Activated T-helper 17 cell treated with anti-CD3 and anti-CD28 coated beads, Interleukin-2, amount 50 U/mL, for 72 hours (primary cell): ENCODE measurements at places on chromosomes 12 and 14.
A peak's percentile ranks its signal among the peaks of the same experiment; 100 is the strongest.

GRCh38 chr12:114984634-114985061 is 300.7 kb upstream of the TBX3 start:
- no peak for ATAC-seq

DNA sequence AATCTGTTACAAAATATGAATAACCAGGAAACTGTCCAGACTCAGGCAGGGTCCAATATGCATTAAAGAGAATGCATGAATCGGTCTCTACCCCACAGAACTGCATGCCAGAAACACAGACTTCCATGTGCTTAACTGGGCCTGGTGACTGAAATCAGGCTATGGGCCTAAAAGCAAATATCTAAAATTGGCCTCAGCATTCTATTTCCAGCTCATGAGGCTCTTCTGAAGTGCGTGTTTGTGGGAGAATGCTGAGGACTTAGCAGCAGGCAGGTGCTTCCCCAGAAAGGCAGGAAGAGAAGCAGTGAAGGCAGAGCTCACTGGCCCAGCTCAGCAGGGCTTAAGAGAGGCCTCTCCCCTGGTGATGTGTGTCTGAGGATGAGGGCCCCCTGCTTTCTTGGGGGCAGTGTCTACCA is 48.5 kb downstream of the ADGRD1 start:
- ATAC-seq = no peak

DNA sequence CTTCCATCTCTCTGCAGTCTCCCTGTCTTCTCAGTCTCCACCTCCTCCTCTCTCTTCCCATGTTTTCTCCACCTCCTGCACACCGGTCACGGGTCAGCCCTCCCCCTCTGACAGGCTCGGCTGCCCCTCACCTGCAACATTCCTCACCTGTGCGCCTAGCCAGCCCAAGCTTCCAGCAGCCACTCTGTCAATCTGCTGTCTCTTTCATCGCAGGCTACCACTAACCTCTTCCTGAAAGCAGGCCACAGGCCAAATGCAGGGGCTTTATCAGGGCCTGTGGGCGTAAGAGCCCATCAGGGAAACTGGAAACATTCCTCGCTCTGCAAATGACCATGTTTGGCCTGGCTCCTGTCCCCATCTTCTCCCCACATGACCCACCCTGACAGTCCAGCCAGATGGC is 34.5 kb downstream of the CMKLR1 start:
- ATAC-seq = no peak

GRCh38 chr12:113271853-113272561 is 50.7 kb downstream of the TPCN1 start:
- ATAC-seq = peak; percentile 99

DNA sequence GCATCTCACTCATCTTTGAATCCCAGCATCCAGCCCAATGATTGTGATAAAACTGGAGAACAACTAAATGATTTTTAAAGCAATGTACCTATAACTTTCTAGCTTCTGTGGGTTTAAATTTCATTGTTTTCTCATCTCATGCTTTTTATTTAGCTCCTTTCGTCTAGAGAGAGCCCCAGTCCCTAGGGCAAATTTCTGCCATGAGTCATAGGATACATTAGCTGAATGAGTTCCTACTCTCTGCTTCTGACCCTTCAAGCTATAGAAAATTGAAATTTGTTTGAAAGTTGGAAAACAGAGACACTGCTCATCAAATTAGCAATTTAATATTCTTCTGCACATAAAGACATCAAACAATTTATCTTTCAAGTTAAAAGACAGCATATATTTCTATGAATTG is 113.9 kb downstream of the KIF21A start:
- ATAC-seq = no peak

DNA sequence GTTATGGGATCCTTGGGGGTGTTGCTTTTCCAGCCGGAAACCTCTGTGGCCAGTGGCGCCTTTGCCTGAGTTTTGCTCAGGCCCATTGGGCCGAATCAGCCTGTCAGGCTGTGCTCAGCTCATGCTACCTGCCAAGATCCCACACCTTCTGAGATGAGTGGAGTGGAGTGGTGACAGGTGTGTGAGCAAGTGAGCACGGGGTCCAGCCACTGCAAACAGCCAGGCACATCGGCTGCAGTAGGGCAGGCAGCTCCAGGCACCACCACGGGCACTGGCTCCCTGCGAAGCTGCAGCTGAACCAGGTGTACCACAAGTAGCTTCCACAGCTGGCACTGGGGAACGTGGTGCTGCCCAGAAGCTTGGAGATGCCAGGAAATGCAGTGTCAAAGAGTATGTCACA is 21.1 kb upstream of the WDR89 start:
- no peak for ATAC-seq

- ATAC-seq = no peak
Measured at GRCh38 chr14:51396222-51396815, 156.3 kb downstream of the TMX1 start.

DNA sequence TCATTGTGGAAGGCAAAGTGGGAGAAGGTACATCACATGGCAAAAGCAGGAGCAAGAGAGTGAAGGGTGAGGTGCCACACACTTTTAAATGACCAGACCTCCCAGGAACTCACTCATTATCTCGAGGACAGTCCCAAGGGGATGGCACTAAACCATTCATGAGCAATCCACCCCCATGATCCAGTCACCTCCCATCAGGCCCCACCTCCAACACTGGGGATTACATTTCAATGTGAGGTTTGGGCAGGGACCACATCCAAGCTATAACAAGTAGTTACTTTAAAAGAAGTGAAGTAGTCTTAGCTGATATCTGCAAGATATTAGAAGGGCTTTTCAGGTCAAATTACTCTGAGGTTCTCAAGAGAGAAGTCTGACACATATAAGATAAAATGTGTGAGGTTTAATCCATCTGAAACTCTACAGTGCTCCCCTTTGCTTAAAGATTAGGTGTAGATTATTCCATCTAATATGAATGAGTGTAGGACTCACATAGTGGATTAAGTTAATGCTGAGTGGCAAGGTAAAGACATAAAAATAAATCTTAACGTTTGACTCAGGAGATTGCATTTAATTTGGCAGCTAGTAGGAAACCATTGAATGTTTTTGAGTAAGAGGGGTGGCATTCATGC is 130.8 kb downstream of the TMX1 start:
- no peak for ATAC-seq

GRCh38 chr12:105355752-105356151 is 25.3 kb downstream of the C12orf75 start:
- no peak for ATAC-seq

GRCh38 chr12:16531621-16532020 is 74.3 kb downstream of the LMO3 start:
- ATAC-seq = no peak

GRCh38 chr12:130832561-130833209 is 6.4 kb downstream of the STX2 start:
- ATAC-seq = peak; percentile 63

DNA sequence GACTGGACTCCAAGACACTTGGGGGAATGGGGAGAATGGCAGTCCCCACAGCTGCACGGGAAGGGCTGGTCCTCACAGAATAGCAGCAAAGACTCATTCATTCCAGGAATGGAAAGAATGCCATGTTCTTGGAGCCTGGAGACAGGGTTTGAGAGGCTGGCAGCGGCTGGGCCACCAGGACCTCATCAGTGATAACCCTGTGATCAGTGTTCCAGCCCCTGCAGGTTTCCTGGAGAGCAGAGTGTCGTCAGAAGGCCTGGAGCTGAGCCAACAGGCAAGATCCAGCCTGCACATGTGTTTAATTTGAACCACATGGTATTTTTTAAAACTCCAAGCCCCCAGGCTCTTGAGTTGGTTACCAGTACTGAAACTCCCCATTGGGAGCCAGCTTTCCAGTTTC is 11.3 kb downstream of the BDKRB1 start:
- no peak for ATAC-seq

DNA sequence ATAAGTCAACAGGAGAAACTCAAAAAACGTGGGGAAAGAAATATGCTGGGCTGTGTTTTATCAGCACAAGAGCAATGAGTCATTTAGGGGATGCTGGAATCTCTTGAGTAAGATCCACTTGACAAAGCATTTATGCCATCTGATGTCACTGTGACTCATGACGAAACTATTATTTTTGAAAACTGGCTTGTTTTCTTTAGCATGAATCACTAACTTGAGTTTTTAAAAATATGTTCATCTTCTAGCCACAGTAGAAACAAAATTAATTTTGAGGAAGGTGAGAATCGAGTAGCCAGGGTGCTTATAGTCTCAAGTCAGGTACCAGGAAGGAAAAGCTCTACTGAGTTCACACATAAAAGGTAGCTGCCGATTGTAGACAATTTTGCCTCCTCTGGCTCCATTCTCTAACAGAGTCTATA is 456.2 kb upstream of the MGAT4C start:
- no peak for ATAC-seq

GRCh38 chr12:12011880-12012260 is 58.9 kb upstream of the BCL2L14 start:
- no peak for ATAC-seq

DNA sequence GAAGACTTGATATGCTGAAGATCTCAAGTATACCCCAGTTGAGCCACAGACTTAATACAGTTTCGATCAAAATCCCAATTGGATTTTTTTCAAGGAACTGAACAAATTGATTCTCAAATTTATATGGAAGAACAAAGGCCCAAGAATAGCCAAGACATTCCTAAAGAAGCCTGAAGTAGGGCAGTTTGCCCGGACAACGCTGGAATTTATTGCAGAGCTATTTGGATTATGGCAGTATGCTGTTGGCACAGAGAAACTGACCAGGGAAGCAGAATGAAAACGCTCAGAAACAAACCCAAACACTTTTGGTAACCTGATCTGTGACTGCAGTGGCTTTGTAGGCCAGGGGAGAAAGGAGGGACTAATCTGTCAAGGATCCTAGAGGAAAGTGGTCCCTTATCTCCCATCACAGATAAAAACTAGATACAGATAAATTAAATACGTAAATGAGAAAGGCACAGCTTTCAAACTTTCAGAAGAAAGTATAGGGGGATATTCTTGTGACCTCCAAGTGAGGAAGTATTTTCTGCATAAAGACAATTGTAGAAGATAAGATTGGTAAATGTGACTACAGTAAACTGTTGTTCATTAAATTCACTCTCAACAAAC is 35.9 kb upstream of the GSC start:
- no peak for ATAC-seq

DNA sequence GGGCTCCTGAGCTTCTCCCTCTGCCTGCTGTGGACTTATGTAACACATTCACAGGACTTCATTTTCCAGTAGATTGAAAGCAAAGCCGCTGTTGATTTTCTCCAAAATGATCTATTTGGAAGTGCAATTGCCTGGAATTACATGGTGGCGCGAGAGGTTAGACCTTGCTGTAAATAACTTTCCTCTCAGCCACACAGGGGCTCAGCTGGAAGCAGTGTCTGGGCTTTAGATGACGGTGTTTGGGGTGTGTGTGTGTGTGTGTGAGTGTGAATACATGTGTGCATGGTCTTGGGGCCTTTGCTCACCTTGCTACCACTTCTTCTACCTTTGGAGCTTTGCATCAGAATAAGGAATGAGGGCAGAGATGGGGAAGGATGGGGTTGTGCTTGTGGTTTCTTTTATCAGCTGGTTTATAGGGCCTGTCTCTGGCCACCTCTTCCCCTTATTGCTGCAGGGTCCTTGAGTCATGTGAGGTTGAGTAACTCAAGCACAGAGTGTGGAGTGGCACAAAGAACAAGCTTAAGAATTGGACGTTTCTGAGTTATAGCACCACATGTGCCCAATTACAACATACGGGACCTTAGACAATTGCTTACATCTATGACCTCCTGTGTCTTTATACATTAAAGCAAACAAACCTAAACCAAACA is 280.6 kb downstream of the NRXN3 start:
- ATAC-seq = no peak

DNA sequence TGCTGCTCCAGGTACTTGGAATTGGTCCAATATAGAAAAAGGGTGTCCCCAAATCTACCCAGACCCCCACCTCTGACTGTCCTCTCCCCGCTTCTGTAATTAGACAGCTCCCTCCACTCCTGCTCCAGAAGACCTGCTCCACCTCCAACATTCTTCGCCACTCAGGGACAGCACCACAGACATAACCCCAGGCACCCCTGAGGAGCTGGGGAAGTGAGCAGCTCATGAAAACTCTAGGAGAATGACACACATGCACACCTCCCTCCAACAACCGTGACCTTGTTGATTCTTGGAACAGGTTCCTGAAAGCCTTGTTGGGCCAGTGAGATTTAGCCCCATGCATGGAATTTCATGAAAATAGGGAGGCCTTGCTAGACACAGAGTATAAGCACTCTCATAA is 8.2 kb downstream of the KRT4 start:
- no peak for ATAC-seq

- no peak for ATAC-seq
Measured at GRCh38 chr12:79143803-79144202, 279.2 kb downstream of the SYT1 start.

GRCh38 chr12:28507033-28507432 is 316.8 kb downstream of the CCDC91 start:
- no peak for ATAC-seq

DNA sequence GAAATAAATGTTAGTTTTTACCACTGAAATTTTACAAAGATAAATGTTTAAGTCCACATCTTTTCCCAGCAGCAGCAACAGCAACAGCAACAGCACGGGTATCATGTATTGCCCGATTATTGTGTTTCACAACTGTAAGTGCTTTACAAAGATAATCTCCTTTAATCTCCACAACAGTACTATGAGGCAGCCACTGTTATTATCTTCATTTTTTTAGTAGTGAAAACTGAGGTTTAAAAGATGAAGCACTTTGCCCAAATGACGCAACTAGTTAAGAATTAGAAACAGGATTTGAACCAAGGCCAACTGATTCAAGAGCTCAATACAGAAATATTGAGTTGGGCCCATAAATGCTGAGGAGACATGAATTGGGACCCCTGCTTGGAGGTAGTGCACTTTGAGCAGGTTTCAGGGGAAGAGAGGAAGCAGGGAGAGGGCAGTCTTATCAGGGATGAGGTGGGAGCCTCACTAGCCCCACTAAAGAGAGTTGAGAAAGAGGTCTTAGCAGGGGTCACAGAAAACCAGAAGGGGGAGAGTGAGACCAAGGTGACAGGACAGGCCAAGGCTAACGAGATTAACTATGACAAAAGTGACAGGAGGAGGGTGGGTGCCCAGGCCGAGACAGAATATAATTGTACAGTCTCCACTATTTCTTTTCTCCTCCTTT is 15.3 kb downstream of the KRT2 start:
- no peak for ATAC-seq

DNA sequence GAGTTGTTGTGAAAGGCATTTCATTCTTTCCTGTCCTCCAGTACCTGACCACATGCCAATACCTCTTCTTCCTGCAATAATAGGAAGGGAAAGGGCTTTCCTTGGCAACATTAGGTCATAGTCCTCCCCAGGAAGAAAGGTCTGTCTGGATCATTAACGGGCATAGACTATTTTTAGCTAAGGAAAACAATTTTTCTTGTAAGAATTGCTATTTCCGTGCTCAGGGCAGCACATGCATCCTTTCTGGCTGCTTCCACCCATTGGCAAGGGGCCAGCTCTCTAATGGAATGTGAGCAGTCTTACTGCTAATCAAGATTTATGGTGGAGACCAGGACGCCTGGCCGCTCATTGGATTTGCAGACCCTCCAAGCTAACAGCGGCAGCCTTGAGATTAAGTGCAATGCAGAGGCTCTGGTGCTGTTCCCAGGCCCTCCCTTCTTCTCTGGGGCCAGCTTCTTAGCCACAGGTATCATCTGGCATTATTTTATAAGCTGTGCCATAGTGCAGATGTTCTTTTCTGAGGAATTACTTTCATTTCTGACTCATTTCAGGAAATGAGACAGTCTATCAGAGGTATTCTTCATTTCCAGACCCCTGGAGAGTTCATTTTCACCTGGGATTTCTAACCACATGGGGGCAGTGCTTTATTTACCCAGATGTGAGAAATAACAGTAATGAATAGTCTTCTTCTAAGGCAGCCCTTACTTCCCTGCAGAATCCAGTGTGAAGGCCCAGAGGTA is 52.9 kb downstream of the ANO6 start:
- peak; percentile 18 for ATAC-seq

- no peak for ATAC-seq
Measured at GRCh38 chr12:19288603-19289244, 150.6 kb upstream of the AEBP2 start.
